ENCODE measurements at places on chromosomes 7 and 10.
A peak's percentile ranks its signal among the peaks of the same experiment; 100 is the strongest.

DNA sequence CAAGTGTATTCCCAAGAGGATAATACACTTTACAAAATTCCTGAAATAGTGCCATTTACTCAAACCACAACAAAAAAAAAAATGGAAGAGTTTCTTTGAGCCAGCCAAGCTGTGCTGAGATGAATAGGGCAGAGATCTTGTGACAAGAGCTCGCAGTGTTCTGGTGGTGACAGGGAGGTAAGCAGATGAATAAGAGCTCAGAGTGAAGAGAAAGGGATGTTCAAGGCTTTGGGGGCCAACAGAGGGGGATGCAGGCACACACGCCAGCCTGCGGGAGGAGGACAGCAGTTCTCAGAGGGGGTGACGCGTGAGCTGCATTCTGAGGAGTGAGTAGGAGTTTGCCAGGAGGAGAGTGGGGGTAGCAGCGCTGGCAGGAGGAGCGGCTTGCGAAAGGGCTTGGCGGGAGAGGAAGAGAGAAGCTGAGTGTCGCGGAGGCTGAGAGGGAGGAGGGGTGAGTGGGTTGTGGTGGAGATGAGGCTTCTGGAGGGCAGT lies 194.4 kb upstream of the IMMP2L start:
- DNase-seq = no peak

DNA sequence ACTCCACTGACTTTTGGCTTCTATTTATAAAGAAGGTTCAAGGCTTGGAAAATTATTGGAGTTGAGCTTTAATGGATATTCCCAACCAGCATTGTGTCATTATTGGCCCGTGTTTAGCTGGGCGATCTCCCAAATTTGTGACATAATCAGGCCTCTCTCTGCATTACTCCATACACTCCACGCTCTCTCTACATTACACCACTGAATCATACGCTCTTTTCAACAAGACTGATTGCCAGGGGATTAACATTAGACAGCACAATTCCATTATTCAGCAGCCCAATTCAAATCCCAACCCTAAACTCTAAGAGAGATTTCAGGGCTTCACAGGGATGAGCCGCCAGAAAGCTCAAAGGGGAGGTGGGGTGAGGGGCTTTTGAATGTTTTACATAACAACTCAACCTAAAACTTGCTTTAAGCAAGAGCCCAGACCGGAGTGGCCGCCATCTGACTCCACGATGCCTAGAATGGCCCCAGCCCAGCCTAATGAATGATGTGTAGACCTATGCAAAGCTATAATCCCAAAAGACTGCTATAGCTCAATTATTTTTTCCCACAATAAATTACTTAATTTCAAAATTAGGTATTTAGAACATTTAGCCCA lies 61.8 kb downstream of the FGFR2 start:
- no peak for DNase-seq

- DNase-seq = no peak
These were observed 37.0 kb upstream of the TMEM72 start for GRCh38 chr10:44874166-44874565.

DNA sequence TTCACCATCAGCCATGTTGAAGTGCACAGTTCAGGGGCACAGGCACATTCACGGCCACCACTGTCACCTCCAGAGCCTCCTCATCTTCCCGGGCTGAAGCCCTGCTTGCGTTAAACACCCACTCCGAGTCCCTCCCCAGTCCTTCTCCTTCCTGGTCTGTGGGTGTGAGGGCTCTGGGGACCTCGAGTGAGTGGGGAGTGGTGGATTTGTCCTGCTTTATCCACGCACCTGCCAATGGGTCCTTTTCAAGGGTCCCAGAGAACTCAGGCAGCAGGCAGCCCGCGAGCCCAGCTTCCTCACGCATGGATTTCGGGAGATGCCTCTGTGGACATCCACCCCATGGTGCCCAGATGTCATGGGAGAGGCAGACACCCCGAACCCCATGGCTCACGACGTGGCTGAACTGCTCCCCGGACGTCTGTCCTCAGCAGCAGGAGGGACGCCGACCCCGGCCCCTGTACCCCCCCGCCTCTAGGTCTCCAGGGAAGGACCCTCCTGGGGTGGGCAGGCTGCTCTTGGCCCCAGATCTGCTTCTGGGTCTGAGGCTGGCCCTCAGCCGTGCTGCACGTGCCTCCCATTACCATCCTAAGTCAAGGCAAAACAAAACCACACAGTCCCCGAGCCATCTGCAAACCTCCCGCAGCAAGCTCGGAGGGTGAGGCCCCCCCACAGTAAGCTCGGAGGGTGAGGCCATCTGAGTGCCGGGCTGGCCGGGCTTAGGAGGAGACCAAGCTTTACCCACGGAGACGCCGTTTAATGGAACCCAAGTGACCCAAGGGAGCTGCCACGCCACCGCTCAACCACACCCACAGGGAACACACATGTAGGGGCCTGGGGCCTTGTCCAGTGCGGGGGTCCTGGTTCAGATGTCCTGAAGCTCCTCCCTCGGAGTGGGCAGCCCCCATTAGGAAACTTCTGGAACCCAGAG lies 9.0 kb downstream of the CYP2W1 start:
- DNase-seq = no peak

- DNase-seq = no peak
These were observed 33.8 kb downstream of the NACAD start for GRCh38 chr7:45055016-45055415.

DNA sequence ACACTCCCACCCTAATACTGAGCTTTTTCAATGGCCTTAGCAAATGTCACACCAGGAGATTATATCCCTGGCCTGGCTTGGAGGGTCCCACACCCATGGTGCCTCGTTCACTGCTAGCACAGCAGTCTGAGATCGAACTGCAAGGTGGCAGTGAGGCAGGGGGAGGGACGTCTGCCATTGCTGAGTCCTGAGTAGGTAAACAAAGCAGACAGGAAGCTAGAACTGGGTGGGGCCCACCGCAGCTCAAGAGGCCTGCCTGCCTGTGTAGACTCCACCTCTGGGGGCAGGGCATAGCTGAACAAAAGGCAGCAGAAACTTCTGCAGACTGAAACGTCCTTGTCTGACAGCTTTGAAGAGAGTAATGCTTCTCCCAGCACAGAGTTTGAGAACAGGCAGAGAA lies 338.9 kb upstream of the MBL2 start:
- DNase-seq = no peak

GRCh38 chr7:1073142-1073977 lies 14.6 kb upstream of the GPER1 start:
- no peak for DNase-seq

DNA sequence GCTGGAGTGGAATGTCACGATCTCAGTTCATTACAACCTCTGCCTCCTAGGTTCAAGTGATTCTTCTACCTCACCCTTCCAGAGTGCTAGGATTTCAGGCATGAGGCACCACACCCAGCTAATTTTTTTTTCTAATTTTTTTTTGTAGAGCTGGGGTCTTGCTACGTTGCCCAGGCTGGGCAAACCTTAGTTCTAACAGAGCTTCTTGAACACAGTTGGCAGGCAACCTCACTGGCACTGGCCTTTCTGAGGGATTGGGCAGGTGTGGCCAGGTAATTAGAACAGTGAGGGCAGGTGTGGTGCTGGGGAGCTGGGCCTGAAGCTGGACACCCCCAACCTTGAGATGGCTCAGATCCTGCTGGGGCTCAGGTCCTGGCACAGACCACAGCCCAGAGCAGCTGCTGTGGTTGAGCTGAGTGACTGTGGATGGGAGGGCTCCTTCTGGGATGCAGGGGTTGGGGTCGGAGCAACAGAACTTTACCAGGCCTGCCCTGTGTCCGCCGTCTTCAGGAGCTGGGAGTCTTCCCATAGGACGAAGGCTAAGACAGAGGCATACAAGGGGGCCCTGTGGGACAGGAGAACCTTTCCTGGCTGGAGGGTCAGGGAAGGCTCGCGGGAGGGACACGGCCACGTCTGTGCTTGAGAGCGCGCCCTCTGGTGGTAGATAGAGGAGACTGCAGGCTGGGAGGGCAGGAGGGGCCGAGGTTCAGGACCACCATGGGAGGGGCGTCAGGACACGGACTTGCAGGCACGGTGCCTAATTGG lies 48.2 kb downstream of the COL26A1 start:
- DNase-seq = peak; percentile 67

- peak; percentile 55 for DNase-seq
These were observed 166.2 kb downstream of the ZNF365 start for GRCh38 chr10:62540389-62540788.

Measured in B cell (primary cell).